ENCODE measurements at places on chromosomes 11 and 22.

DNA sequence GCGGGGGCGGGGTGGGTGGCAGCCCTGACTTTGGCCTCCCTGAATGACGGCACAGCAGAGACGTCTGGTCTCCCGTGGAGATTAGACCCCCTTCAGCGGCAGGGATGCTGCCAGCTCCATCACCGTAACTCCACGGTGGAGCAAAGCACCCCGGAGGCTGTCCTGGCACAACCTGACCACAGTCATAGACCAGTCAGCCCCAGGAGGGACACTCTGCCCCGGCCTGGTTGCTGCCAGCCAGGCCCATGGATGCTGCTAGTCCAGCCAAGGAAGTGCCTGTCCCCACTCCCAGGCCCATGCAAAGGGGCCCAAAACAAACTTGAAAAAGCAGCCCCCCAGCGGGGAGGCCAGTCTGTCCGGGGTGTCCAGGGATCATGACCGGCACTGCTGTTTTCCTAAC lies 11.5 kb upstream of the ANO1 start:
- DNase-seq, result no peak

GRCh38 chr11:75311858-75312288 lies 39.6 kb downstream of the ARRB1 start:
- no peak for DNase-seq

DNA sequence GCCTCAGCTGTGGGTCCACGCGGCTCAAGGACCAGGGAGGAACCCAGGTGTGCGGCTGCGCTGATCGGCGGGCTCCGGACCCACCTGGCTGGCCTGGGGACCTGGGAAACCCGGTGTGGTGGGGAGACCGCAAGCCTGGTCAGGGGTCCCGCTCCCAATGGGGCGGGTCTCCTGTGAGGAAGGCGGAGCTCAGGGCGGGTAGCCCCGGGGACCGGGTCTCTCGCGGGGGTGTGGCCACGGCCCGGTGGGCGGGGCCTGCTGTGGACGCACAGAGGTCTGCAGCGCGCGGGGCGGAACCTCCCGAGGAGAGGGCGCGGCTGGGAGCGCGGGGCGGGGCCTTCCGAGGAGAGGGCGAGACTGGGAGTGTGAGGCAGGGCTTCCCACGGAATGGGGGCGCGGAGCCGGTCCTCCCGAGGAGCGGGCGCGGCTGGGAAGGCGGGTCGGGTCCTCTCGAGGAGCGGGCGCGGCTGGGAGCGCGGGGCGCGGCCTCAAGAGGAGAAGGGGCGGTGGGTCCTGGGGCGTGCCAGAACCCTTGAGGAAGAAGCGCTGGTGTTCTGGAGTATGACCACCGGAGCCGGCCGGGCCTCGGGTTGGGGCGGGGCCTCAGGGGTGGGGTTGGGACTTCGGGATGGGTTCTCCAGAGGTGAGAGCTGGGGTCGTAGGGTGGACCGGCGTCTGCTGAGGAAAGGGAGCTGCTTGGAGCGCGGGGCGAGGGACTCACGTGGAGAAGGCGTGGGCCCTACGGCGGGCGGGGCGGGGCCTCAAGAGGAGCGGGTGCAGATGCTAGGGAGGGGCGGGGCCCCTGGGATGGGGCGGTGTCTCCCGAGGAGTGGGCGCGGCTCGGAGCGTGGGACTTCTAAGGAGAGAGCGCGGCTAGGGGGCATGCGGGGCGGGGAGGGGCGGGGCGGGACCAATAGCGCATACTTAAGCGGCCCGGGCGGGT lies 20.8 kb downstream of the DGCR6L start:
- no peak for DNase-seq

DNA sequence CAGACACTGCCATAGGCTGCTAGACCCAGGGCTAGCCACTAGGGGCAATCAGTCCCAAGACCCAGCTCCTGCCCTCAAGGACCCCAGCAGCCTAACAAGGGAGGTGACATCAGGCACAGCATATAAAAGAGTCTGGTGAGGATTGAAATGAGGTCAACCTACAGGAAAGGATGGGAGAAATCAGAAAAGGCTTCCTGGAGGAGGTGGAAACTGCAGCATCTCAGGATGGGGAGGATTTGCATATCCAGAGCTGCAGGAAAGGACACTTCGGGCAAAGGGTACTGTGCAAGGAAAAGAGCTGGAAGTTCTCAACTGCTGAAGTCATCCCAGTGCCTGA lies 2.9 kb upstream of the ARFGAP2 start:
- DNase-seq, result no peak

- no peak for DNase-seq
Observed at GRCh38 chr11:61596990-61597389, 16.1 kb upstream of the SYT7 start.

DNA sequence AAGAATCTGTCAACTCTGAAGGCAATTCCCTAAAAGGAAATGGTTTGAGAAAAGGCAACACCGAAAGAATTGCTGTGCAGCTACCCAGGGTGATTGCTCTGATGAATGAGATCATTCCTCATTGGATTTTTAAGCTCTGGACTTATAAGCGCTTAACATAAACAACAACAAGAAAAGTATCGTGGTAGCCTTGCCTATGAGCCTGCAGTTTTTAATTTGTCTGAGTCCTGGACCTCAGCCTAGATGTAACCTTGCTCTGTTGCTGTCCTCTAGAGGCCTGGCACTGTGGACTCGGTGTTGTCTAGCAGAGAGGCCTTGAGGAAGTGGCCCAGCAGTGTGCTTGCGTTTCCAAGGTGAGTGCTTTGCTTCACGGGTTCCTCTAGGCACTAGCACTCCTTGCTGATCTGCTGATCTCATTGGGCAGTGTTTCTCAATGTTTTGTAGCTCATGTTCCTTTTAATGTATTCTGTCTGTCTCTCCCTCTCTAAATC lies 20.4 kb downstream of the CCDC81 start:
- no peak for DNase-seq

DNA sequence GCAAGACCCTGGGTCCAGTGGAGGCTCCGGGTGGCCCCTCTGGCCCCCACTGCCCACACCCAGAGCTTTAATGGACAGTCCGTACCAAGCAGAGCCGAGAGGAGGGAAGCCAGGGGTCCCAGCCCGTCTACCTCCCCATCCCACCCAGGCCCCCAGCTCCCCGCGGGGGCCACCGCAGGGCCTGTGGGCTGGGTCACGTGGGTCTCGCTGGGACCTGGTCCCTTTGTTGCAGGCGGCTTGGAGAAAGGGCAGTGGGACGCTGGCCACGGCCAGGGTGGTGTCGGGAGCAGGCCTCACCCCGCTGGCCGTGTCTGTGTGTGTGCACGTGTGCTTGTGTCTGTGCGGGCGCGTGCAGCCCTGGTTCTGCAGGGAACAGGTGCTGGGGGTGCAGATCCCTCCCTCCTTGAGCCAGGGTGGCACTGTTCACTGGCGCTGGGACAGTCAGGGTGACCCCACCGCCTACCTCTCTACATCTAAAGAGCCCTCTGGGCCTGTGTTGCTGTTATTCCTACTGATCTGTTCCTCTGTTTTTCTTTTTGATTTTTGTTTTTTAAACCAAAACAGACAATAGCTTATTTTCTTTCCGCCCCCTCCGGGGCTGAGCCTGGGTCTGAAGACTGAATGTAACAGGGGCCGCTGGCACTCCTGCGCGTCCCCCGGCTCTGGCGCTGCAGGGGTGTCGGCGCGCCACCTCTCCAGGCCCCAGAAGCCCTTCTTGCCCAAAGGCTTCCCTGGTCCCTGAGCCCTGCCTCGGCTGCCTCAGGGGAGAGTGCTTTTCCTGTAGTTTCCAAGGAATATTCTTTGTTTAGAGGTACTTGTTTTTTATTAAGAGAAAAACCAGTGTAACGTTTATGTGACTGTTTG lies 20.1 kb upstream of the TMEM191C start:
- DNase-seq, result no peak

- no peak for DNase-seq
Observed at GRCh38 chr22:31631436-31631835, 30.6 kb downstream of the PISD start.

DNA sequence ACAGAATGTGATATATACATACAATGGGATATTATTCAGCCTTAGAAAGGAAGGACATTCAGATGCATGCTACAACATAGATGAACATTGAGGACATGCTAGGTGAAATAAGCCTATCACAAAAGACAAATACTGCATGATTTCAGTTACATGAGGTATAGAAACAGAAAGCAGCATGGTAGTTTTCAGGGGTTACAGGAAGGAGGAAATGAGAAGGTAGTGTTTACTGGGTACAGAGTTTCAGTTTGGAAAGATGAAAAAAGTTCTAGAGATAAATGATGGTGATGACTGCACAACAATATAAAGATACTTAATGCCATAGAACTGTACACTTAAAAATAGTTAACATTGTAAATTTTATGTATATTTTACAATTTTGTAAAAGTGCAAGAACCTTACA lies 266.7 kb upstream of the C11orf87 start:
- no peak for DNase-seq

DNA sequence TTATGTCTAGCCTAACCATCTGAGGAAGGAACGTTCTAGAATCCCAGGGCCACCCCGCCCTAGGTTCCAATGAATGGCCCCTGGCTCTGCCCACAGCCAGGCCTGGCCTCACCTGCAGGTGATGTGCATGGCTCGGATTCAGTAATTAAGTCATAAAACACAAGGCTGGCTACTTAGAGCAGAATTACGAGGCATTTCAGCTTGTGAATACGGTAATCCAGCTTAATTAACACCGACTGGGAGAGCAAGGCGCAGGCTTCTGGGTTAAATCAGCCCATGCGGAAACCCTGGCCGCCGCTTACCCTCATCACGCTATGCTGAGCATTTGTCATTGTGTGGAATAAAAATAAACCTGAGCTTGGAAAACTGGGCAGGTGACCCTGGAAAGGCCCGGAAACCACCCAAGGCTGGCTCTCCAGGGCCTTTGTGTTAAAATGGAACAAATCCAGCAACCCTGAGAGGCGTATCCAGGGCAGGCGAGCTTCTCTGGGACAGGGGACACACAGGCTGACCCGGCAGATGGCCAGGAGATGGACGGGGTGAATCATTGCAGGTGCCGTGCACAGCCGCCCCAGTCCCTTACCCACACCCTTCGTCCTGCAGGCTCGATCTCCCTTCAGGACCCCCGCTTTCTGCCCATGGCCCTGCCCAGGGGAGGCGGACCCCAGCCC lies 220.2 kb downstream of the CTTN start:
- DNase-seq, result no peak

GRCh38 chr11:48107188-48107704 lies 109.4 kb upstream of the OR4B1 start:
- no peak for DNase-seq

DNA sequence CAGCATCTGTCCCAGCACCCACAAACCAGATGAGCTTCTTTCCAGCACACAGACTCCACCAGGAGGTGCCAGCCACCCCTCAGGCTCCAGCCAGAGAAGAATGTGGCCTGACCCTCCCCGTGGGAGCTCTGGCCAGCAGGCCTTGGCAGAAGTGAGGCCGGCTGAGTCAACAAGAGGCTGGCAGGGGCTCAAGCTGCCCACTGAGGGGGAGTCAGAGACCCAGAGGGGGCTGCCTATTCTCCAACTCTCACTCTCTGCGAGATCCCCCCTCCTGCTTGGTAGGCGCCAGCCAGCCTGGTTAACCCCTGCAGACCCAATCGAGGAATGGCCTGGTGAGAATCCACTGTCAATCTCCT lies 10.6 kb upstream of the CDC42EP1 start:
- DNase-seq, result no peak

DNA sequence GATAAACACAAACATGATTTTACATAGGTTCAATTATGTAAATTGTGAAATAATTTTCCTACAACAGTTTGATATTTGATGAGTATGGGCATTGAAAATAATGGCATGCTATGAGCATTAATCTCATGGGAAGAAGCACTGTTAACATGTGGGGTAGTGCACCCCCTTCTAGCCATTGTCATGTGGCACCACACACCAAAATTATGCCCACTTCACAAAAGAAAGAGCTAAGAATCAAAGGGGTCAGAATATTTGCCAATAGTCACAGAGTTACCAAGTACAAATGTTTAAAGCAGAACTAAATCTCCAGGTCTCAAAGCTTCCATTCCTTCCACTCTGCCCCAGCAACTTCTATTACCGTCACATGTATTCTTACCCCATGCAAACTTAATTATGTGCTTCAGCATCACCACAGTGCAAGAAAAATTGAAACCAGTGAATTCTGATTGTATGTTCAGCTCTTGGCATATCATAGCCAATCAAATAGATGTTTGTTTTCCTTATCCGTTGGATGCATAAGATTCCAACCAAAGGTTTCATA lies 1273.8 kb downstream of the FAM181B start:
- DNase-seq, result no peak

GRCh38 chr22:44103735-44104480 lies 76.8 kb upstream of the PARVG start:
- no peak for DNase-seq

DNA sequence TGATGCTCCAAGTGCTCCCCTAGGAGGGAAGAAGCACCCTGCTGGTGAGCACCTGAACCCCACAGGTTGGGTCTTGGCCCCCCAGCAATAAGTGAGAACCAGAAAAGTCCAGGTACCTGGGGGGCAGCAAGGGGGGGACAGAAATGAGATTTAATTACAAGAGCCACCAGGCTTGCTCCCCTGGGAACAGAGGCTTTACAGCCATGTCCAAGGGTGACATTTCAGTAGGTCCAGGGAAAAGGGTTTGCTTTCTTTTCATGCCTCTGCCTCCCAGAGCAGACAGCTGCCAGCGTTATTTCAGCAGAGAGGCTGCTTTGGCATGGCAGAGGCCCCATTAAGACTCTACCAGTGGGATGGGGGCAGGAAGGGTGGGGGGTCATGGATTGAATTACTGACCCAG lies 437.7 kb downstream of the BUD13 start:
- no peak for DNase-seq

GRCh38 chr11:74474316-74474715 lies 7.0 kb upstream of the KCNE3 start:
- no peak for DNase-seq

All from iPS DF 19.7 (cell line).